ENCODE measurements at places on chromosomes 13 and 19. TPM values are rescaled to one million over a fixed set of nuclear protein-coding genes. Genes with fewer than 3 reads are reported as not detected.

The PGLYRP2 gene
- 0.08 TPM for total RNA-seq

The CDX2 gene
- 0.11 TPM for total RNA-seq

DNA sequence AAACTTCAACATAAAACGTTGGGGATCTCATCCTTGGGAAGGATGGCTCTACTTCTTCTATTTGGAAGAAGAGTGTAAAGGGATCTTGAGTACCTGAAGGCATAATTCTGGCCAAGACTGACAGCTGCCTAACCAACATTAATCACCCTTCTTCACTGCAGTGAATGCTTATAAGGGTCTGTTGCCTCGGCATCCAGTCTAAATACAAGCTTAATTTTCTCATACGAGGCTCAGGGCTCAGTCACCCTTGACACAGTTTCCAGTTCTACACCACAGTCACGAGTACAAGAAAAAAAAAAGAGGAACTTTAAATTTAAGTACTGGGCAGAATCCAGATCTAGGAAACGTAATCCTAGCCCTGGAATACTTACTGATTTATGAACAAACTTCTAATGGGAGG is 9.0 kb downstream of the FPR3 start:
- DNase-seq = no peak

The CEACAM20 gene
- total RNA-seq = not detected

DNA sequence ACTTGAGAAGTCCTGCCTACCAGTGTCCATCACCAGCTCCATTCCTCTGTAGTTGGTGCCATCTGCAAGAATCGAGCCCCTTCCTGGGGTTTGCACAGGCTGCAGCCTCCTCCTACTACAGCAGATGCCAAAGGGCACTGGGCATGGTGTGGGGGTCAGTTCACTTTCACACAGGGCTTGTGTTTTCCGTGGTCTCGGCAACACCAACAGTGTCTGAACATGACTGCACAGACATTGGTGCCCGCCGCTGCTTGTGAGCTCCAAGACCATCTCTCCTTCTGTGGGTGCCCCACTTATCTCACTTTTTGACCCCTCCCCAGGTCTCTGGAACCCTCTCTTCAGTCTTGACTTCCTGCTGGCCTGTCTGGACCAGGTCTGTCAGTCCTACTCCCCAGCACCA is 15.2 kb downstream of the ZNF446 start:
- DNase-seq = no peak

The RGL3 gene
- total RNA-seq = not detected

GRCh38 chr19:10981252-10981895 is 20.5 kb downstream of the SMARCA4 start:
- DNase-seq = no peak

DNA sequence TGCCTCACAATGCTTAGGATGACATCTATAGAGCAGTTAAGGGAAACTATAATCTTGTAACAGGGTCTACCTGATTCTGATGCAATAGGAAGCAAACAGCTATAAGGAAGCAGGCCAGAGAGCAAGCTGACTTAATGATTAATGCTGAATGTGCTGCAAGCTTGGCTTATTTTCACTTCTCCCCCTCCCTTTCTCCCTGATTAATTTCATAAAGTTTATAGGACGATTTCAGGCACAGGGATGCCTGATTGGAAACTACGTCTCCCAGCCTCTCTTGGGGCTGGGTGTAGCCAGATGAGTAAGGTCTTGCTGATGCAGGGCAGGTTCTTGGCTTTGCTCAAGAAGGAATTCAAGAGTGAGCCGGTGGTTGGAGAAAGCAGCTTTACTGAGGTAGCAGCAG is 82.8 kb upstream of the MRI1 start:
- no peak for DNase-seq

Data from activated T-cell treated with anti-CD3 and anti-CD28 coated beads, Interleukin-2, amount 50 U/mL, for 4 hours (primary cell).